ENCODE measurements at places on chromosomes 6 and 20.
A peak's percentile ranks its signal among the peaks of the same experiment; 100 is the strongest.

DNA sequence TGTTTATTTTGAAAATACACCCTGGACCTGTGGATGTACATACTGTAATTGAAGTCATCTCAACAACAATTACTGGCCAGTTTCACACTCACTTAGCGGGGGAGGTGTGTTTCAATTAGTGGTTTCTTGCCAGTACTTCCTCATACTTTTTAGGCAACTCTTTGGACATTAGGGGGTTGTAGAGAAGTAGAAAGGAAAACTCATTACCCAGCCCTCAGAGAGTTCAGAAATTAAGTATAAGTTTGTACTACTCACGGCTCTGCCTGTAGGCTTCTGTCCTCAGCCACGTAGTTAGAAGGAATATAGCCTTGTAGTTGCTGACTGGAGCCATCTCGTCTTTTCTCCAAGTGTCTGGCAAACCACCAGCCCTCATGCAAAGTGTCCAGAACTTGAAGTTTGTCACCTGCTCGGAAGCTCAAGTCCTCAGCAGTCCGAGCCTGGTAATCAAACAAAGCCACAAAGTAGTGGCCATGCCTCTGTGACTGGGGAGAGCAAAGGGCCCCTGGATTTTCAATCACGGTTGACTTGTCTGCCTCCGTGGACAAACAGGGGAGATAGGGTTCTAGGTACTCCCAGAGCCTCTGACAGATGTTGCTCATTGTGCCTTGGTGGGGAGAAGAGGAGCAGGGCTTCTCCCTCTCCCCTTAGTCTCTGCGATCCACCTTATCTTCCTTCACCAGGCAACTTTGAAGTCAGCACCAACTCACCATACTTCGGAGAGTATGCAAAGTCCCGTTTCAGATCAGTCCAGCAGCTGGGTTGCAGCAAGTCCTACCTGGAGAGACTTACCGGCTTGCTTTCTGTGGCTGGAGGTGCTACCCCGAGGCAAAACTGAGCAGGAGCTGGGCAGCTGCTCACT is 749 bp downstream of the FRK start:
- DNase-seq, result no peak

GRCh38 chr6:111239461-111239860 is 152.2 kb downstream of the SLC16A10 start:
- DNase-seq, result no peak

GRCh38 chr6:37831457-37831856 is 11.9 kb downstream of the ZFAND3 start:
- no peak for DNase-seq

GRCh38 chr6:106847116-106847515 is 127.4 kb downstream of the CD24 start:
- no peak for DNase-seq

DNA sequence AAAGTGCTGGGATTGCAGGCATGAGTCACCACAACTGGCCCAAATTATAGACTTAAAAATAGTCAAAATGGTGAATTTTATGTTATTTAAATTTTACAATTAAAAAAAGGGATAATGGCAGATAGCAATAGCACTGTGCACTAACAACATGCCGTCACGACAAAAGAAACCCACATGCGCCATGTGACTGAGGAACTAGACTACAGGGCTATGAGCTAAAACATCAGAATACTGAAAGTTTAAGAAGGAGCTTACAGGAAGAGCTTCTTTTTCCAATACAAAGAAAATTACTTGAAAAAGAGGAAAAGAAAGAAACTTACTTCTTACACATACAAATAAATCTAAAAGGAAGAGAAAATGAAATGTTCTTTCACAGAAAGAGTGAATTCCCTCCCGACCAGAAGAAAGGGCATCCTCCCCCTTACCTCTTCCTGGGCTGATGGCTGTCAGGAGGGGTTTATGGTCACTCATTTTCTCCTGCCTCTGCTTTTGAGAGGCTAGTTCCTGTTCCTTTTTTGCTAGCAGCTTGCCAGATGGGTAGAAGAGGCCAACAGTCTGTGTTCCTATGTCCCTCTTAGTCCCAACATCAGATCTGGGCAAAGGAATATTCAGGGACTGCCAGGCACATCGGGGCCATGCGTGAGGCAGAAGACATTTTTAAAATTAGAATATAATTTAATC is 54.5 kb downstream of the DZANK1 start:
- no peak for DNase-seq

DNA sequence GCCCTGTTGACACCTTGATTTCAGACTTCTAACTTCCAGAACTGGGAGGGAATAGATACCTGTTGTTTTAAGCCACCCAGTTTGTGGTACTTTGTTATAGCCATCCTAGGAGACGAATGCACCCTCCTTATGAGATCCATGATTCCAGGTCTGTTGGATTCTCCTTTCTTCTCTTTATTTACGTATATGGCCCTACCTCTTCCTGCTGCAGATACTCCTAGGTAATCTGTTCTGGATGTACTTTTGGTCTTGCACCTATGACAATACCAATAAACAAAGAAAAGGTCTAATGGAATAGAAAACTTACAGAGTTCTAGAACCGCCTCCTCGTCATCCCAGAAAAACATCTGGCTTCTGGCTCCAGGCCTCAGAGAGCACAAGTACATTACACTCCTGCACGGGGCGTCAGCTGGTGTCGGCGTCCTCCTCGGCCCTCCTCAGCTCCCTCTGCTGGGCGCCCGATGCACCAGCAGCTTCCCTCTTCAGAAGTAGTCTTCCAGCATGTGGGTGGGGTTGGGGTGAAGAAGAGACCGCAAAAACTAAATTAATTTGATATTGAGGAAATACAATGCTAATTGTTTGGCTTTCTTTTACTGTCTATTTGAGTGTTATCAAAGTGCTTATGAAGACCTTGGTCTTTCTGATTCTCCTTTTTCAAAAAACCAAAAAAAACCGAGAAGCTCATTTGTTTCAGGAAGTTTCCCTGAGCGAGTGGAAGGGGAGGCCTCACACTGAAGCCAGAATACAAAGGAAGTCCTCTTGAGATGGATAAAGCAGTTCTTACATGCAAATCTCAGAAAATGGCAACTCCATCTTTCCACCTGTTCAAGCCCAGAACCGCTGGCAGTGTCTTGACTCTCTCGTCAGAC is 9.7 kb upstream of the ATXN1 start:
- DNase-seq, result peak; percentile 65

DNA sequence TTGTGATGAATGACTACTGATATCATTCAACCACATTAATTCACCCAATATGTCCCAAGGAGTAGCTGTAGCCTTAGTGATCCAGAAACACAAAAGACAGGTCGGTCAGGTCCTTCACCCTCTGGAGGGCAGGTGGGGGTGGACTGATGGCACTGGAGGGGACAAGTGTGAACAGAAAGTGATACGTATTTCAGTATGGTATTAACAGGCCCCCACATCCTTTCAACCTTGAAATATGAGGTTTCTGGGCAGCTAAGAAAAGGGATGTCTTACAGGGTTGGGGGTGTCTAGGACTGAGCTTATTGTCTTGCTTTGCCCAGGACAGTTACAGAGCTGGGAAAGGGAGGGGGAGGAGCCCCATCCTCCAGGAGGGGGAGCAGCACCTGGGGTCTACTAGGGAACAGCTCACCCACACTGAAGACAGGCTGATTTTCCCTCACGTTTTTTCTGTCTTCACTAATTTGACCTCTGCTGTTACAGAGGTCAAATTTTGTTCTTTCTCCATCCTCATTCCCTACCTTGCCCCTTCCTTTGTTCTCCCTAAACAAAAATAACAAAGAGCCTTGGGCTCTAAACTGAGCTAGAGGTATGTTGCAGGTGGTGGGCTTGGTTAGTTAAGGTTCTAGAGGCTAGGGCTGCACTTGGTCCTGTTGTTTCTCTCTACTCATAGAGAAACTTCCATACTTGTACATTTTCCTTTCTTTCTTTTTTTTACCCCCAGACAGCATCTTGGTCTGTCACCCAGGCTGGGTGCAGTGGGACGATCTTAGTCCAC is 38.0 kb upstream of the EEF1A1 start:
- DNase-seq, result no peak

DNA sequence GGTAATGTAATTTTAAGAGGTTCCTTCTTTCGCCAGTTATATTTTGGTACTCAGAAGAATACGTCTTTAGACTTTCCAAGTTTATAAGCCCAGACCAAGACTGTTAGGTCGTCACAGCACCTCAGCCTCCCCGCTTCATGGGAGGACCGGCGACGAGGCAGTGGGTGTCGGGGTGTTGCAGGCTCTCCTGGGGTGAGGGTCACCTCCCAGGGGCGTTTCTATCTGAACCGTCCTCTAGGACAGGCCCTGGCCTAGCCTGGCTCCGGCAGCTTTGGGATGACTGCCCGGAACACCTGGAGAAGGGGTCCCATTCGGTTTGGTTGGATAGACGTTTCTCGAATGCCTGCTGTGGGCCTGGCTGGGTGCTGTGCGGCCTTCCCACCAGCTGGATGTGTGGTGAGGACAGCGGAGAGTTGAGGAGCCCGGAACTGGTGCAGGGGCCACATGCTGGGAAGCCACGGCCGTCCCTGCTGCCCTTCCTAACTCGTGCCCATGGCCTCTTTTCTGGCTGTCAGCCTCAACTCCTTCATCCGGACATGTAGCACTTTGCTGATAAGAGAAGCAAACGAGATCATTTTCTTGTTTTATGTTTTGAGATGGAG is 1.1 kb downstream of the OSBPL2 start:
- DNase-seq, result no peak

- DNase-seq, result no peak
Observed at GRCh38 chr6:90237350-90237990, 59.2 kb downstream of the BACH2 start.

GRCh38 chr6:15464211-15464725 is 198.6 kb downstream of the DTNBP1 start:
- peak; percentile 49 for DNase-seq

DNA sequence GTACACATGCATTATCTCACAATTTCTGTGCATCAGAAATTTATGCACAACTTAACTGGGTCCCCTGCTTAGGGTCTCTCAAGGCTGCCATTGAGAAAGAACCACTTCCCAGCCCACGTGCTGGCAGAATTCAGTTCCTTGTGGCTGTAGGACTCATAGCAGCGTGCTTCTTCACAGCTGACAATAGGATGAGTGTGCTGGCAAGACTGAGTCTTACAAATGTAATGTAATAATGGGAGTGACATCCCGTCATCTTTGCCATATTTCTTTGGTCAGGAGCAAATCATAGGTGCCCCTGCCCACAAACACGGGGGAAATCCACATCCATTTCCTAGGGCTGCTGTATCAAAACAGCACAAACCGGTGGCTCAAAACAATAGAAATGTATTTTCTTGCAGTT is 77.4 kb downstream of the FIG4 start:
- DNase-seq, result no peak

DNA sequence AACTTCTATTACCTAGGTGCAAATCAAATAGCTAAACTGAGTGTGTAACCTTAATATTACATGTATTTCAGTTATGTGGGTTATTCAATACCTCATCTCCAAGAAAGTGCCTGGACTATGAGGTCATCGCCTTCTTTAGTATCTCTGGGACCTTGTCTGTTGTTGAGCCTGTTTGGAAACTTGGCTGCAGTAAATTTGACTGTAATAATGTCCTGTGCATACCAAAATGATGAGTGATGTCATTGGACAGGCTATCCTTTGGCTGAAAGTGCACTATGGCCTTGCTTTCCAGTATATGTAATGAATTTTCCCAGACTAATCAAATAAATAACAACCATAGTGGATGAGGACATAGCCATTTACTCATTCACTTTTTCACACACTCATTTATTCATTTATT is 455.1 kb downstream of the ADGRB3 start:
- no peak for DNase-seq

DNA sequence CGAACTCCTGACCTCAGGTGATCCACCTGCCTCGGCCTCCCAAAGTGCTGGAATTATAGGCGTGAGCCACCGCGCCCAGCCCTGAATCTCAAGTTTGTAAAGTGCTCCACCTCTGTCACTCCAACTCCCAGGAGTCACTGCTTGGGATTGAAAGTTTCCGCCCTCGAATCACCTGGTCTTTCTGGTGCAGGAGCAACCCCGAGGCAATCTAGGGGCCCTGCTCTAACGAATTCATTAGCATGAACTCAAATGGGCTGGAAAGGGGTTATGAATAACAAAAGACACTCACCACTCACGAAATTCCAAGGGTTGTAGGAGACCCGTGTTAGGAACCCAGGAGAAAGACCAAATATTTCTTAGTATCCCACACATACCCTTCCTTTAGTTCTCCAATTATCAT is 26.1 kb downstream of the RBCK1 start:
- no peak for DNase-seq

All from stimulated activated CD8-positive, alpha-beta memory T cell treated with anti-CD3 and anti-CD28 coated beads, Interleukin-12 subunit alpha, Interleukin-12 subunit beta, amount 100 ng/mL, for 1 hour (primary cell).